HL-60 (cell line): ENCODE measurements at places on chromosomes 13 and 19.

DNA sequence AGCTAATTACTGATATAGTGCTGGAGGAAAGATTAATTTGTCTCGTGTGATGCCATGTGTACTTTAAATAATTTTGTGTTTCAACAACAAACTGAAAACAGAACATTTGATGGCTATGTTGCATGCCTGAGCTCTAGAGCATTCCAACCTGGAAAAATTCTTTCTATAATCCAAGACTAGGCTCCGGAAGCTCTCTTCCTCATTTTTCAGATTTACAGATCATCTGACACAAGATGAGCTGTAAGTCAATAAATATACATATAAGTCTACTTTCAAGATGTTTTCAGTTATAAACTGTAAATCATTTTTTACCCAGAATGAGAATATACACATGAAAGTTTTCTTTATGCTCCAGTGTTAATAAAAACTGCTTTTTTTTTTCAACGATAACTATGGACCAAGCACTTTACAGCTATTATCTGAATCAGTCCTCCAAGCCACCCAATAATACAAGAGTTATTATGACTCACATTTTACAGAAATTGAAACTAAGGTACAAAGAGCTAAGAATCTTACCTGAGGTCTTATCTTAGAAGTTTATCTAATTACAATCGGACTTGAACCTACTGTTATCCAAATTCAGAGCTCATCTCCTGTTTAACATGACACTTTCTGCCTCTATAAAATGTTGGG, 6.4 kb upstream of the FOXO1 start:
- DNase-seq = no peak

DNA sequence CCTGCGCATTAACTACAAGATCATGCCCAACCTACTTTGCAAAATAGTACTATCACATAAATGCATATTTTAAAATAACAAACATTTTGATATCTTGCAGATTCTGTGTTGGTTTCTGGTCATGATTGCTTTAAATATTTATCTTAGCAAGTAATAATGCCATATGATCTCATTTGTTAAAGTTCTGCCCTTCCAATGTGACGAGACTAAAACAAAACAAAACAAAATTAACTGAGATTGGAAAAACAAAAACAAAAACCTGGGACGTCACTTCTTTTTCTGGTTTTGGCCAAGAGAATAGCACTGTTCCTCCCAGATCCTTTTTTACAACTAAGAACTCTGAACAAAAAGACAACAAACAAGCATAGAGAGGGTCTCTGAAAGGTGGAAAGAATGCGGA, 436.3 kb downstream of the DACH1 start:
- DNase-seq = no peak

GRCh38 chr19:52981329-52981728, 18.6 kb upstream of the ZNF816 start:
- DNase-seq = no peak

GRCh38 chr13:99258210-99258860, at the start of gene GPR18:
Gene GPR18 (minus strand): TSS chr13:99258379. CDS start chr13:99255872, 2,507 bp downstream.
- no peak for DNase-seq

DNA sequence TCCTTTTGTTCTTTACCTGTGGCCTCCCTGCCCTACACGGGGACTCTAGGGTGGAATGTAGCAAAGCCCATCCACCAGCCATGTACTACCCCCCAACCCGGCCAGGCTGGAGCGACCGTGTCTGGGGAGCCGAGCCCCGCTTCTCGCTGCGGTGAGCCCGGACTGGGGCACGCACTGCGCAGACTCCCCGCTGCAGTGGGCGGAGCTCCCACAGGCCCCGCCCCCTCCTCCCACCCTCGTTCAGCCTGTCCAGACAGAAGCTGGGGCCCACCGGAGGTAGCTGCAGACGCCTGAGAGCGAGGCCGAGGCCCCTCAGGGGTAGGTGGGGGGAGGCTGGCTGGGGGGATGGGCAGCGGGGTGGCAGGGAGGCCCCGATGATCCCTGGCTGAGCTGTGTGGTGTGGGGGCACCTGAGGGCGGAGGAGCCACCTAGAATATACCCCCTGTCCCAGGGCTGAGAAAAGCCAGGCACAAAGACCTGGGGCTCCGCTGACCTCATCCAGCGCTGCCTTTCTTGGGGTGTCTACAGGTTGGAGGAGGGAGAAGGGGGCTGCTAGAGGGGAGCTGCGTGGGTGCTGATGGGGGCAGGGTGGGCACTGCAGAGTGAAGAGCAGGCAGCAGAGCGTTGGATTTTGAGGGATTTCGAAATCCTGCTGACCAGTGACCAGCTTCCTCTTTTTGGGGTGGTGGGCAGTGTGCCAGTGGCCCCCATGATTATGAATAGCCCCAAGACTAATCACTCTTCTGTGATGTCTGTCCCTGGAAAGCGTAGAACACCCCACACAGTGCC, 17.3 kb downstream of the PLD3 start:
- no peak for DNase-seq

- no peak for DNase-seq
These were observed 4.0 kb upstream of the ZNF8 start for GRCh38 chr19:58274771-58275201.

GRCh38 chr19:17963936-17964691, 2.8 kb upstream of the KCNN1 start:
- DNase-seq = no peak

GRCh38 chr13:75416327-75417011, 65.5 kb downstream of the TBC1D4 start:
- no peak for DNase-seq
